ENCODE measurements at places on chromosomes 16 and 17.

DNA sequence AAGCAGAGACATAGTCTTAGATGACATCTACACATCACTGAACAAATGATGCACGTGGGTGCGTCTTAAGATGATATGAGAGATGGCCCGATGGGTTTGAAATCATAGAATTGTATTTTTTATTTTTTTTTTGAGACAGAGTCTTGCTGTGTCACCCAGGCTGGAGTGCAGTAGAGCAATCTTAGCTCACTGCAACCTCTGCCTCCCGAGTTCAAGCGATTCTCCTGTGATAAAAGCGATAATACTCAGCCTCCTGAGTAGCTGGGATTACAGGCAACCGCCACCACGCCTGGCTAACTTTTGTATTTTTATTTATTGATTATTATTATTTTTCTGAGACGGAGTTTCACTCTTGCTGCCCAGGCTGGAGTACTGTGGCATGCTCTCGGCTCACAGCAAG, 5.3 kb downstream of the ST6GALNAC1 start:
- no peak for DNase-seq

DNA sequence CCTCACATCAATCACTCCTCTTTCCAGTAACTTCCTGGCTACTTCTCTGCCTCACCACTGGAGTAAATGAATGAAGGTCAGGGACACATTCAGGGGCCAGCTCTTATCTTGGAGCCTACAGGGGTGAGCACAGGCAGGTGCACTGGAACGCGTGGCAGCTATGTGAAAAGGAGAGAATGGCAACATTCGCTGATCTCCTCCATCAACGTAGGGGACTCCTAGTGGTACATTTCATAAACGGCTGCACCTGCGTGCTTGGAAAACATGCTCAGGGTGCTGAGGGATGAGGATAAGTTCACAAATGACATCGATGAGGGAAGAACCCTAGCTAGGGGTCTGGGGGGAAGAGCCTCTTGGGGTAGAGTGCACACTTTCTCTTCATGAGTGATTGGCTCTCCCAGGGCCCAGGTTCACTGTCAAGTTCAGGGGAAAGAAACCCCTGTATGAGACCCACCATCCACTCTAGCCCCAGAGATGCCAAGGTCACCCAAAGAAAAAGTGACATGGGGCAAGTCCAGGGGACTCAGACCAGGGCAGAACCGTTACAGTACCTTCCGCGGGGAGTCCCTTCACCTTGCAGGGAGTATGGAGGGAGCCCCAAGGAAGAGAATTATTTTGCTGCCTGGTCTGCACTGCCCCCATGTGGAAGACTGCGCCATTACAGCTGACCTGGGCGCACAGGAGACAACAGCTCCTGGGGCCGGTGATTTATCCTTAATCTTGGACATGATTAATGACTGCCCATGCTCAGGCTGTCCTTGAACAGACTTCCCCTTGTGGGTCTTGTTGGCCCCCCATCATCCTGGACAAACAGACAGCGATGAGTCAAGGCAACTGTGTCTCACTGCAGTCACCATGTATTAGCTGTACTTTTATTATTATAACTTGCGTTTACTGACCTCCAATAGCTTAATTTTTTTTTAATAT, 30.1 kb downstream of the VAC14 start:
- DNase-seq: no peak

GRCh38 chr16:48446534-48446920, 61.3 kb upstream of the SIAH1 start:
- DNase-seq: no peak

GRCh38 chr17:27315322-27315721, 21.4 kb downstream of the WSB1 start:
- no peak for DNase-seq

GRCh38 chr16:3863587-3863986, 16.9 kb downstream of the CREBBP start:
- no peak for DNase-seq

DNA sequence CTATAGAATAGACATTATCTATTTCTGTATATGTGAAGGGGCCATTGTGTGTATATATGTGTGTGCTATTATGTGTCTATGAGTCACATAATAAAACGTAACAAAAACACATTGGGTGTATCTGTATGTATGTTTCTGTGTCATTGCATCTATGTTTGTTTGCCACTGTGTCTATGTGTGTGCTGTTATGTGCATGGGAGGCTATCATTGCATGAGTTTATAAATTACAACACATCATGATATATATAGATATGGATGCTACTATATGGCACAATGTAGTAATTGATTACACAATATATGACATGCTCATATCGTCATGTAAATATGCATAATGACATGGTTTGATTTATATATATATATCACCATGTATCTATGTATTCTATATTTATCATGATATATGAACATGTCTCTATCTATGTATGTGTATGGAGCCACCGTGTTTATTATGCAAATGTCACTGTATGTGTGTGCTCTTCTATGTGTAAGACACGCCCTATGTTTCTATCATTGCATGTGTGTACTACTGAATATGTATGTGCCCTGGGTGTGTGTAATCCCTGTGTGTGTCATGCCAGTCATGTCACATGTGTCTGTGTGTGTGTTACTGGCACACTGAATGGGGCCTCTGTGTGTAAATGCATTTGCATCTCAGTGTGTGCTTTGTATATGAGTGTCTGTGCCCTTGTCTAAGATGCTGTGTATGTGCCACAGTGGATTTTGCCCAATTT, 1.4 kb upstream of the TSPOAP1 start:
- no peak for DNase-seq

GRCh38 chr17:58278661-58279015, 2.1 kb downstream of the MPO start:
- no peak for DNase-seq

- DNase-seq: no peak
These were observed 258.8 kb upstream of the CDH5 start for GRCh38 chr16:66107661-66108060.

GRCh38 chr17:11461993-11462548, 136.2 kb upstream of the DNAH9 start:
- DNase-seq: no peak

DNA sequence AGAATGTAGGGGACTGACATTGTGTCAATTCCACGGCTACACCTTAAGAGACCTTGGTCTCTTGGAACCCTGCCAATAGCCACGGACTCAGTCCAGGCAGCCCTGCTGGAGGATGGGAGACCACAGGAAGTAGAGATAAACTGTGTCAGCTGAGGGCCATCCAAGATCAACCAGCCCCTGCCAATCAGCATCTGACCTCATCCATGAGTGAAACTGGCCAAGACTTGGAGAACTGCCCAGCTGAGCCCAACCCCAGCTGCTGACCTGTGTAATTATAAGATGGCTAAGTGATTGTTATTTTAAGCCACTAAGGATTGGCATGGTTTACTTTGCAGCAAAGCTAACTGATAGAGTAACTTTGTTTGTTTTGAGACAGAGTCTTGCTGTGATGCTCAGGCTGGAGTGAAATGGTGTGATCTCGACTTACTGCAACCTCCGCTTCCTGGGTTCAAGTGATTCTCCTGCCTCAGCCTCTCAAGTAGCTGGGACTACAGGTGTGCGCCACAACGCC, 13.3 kb upstream of the YWHAE start:
- DNase-seq: no peak

DNA sequence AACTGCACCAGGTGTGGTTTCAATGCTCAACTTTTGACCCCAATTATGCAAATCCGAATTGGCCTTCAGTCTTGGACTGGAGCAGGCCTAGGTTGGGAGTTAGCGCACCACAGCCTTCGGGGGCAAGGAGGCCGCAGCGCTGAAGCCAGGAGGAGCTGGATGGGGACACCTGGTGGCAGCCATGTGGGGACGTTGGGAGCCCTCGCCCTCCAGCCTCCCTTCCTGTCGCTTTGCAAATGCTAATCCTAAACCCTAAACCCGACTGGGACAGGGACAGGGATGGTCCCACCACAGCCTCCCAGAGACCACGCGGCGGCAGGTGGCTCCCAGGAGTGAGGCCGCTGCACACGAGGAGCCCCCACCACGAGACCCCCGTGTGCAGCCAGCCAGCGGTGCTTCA, 58.7 kb downstream of the KLHDC4 start:
- no peak for DNase-seq

DNA sequence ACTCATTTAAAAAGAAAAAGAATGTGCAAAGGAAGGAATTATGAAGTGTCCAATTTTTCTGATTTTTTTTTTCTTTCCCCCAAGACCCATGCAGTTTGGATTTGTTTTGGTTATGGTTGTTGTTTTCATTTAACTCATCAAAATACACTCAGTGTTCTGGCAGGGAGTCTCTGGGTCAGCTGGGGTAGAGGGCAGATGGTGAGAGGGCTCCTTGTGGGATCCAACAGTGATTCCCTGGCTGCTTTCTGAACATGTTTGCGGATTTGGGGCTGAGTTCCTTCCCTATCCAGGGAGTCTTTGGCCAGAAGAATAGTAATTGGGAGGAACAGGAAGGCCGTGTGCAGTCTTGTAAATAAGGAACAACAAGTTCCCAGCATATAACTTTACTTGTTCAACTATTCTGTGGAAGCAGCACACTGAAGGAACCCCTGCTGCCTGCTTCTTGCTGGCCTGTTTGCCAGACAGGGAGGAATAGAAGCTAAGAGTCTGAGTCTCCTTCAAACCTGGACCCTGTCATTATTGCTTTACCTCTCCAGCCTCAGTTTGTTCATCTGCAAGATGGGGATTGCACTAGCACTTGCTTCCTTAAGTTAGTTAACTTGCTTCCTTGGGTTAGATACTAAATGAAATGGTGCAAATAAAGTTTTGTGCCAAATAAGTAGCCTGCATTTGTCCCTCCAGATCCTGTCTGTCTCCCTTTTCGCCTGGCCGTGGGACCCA, 32.1 kb downstream of the C17orf67 start:
- no peak for DNase-seq

- DNase-seq: no peak
These were observed 163.0 kb downstream of the ABCA8 start for GRCh38 chr17:68792042-68792685.
